ENCODE measurements at places on chromosomes 4 and X. TPM values are rescaled to one million over a fixed set of nuclear protein-coding genes. Genes with fewer than 3 reads are reported as not detected.

Gene PLAC1
- not detected for total RNA-seq

Gene RAB41
- not detected for total RNA-seq

DNA sequence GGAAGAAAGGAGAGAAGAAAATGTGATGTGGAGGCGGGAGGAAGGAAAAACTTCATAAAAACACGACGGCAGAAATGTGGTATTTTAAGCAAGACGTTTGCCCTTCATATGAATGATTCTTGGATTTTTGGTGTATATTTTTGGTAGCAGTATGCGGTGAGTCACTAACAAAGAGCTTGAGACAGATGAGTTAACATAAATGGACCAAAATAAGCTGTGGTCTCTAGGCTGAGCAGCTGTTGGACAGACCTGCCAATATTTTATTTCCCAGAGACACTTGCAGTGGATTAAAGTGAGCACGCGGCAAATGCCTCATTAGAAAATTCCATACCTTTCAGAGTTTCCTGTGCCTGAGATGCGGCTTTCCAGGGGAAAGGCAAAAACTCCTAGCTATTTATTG is 43.1 kb upstream of the RPS6KA3 start:
- DNase-seq: no peak

DNA sequence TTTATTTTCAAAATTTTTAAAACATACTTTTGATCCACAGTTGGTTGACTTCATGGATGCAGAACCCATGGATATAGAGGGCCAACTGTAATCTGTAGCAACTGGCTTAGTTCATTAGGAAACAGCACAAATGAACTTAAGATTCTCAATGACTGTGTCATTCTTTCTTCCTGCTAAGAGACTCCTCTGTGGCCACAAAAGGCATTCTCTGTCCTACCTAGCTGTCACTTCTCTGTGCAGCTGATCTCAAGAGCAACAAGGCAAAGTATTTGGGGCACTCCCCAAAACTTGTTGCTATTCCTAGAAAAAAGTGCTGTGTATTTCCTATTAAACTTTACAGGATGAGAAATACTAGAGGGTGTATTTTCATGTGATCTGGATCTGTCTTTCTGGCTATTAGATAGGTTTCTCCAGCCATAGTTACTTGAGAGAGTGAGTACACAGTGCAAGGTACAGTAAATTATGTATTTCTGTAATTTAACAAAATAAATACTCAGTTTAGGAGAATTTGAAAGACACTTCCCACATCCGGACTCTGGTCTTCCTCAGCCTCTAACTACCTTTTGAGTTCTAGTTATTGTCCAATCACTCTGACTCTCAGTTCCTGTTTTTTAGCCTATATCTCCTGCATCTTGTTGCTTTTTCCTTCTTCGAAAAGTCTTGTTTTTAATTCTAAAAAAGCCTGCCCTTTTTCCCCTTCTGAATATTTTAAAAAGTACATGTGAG is 21.8 kb downstream of the TLR2 start:
- DNase-seq: no peak

GRCh38 chr4:175633310-175633709 is 178.8 kb downstream of the GPM6A start:
- no peak for DNase-seq

GRCh38 chr4:2434420-2434819 is 15.7 kb downstream of the CFAP99 start:
- DNase-seq: no peak

DNA sequence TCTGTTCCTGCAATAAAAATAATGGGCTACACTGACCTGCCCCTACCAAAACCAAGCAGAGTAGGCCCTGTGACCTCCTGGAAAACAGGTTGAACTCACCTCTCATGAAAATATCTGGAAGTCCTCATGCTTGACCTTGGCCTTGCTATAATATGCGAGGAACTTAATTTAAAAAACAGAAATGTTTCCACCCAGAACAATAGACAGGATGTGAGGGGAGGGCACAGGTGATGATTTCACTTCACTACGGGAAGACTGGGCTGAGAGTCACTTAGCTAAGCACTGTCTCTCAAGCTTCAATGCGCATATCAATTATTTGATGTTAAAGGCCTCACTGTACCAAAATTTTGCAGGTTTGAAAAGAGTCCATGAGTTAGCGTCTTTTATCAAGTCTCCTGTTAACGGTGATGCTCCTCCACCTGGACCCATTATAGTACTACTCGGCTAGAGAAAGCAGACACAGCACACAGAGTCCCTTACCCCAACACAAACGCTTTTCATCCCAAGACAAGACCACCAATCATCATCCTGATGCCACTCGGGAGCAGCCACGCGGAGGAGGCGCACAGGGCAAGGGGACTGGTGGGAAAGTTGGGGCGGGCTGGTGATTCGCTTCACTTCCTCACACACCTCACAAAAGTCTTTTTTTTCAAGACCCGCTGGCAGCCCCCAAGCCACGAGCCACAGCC is 25.9 kb downstream of the ZNF721 start:
- no peak for DNase-seq

- DNase-seq: no peak
These were observed 69.6 kb downstream of the SERTM2 start for GRCh38 chrX:111581086-111581485.

All from right atrium auricular region (tissue), 2 donors.